ENCODE measurements at places on chromosomes 5 and 9.

DNA sequence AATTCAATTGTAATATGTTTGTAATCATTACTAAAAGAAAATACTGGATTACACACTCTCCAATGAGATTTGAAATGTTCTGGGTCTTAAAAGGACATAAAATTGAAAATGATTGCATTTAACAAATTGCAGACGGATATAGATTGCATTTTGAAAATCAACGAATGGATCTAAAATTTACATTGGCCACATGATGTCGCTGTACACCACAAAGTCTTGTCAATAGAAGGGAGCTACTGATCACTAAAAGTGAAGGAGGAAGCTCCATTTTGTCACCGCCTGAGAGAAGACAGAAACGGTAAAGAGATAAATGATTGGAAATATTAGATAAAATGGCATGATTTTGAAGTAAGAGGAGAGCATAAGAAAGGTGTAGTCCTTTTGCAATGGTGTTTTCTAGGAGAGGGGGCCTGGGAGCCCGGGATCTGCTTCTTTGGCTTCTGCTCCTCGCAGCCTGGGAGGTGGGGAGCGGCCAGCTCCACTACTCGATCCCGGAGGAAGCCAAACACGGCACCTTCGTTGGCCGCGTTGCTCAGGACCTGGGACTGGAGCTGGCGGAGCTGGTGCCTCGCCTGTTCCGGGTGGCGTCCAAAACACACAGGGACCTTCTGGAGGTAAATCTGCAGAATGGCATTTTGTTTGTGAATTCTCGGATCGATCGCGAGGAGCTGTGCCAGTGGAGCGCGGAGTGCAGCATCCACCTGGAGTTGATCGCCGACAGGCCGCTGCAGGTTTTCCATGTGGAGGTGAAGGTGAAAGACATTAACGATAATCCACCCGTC, at the start of gene PCDHA1:
Gene PCDHA1, plus strand, starts transcription at position 236 of the 782 bp plus-strand sequence.
- no peak for DNase-seq

- peak; percentile 75 for DNase-seq
Observed at GRCh38 chr5:84724683-84725082, 340.0 kb upstream of the EDIL3 start.

GRCh38 chr5:16082982-16083381, 96.6 kb downstream of the MARCHF11 start:
- DNase-seq: no peak

- peak; percentile 62 for DNase-seq
Observed at GRCh38 chr9:69857131-69857530, 36.5 kb downstream of the CFAP95 start.

GRCh38 chr5:97575322-97575721, 392.3 kb upstream of the RIOK2 start:
- no peak for DNase-seq
